GM04503 (cell line): ENCODE measurements at places on chromosomes 3 and 15.
A peak's percentile ranks its signal among the peaks of the same experiment; 100 is the strongest.

GRCh38 chr3:116734243-116734642 is 24.7 kb downstream of the TUSC7 start:
- DNase-seq = no peak

GRCh38 chr3:147945968-147946519 is 536.9 kb downstream of the ZIC1 start:
- peak; percentile 70 for DNase-seq

GRCh38 chr3:159804726-159805410 is 183.8 kb upstream of the IL12A start:
- no peak for DNase-seq

DNA sequence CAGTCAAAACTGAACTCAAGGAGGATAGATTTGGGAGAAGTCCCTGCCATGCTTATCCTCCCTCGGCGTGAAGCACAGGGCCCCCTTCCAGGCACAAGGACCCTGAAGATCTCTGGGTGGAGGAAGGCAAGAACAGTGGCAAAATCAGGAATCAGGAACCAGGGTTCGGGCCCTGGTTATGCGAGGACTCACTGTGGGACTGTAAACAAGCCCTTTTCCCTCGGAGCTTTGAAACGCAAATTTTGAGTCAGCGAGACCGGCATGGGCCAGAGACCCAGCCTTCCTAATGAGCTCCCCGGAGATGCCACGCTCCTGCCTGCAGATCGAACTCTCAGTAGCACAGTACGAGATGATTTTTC is 70.1 kb downstream of the SLC12A8 start:
- DNase-seq = no peak

DNA sequence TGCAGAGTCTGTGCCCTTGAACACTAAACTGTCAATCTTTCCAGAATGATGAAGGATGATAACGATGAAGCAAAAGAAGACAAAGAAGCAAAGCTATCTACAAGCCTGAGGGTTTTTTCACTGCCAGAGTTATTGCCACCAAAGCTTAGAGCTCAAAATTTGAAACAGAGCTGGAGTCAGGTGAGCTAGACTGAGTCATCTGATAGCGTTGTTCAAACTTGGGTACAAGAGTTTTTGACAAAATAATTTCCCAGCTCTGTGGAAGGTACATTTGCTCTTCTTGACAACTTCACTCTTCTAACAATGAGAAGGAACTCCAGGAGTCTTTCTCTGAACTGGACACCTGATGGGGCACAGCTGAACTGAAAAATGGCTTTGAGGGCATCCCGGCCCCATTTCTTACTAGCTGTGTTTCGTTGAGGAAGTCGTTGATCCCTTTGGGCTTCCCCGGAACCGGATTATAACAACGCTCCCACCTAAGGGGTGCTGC is 715 bp downstream of the MCCC1 start:
- DNase-seq = no peak

DNA sequence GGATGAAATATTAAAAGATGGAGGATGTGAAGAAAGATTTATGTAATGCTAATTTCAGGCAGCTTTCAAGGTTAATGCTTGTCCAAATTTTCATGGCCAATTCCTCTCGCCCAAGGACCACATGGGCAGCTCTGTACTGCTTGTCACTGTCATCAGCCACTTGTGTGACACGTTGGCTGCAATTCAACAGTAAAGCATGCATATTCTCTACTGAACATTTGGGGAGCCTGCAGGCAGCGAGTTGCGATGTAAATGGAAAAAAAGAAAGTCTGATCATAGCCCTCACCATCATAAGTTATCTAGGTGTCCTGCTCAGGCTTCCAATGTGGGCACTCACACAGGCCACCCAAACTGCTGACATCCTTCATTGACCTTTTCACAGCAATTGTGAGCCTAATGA is 1026.8 kb upstream of the NR2F2 start:
- no peak for DNase-seq

DNA sequence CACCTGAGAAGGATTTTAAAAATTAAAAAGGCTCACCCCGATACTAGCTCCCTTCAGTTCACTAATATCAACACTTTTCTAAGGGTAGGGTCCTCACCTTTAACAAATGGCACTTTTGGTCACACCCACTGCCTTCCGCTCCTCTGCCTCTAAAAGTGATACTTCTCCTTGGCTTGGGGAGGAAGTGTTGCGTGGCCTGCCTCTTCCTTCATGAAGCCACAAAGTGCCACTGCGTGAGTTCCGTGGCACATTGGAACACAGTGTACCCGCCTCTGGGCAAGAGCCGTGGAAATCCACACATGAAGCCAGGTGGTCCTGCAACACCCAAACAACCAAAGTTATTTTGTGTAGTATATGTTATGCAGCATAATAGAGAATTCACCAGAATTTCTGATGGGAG is 3.9 kb downstream of the B4GALT4 start:
- no peak for DNase-seq

- no peak for DNase-seq
Observed at GRCh38 chr15:89165677-89166076, 55.7 kb downstream of the RLBP1 start.

DNA sequence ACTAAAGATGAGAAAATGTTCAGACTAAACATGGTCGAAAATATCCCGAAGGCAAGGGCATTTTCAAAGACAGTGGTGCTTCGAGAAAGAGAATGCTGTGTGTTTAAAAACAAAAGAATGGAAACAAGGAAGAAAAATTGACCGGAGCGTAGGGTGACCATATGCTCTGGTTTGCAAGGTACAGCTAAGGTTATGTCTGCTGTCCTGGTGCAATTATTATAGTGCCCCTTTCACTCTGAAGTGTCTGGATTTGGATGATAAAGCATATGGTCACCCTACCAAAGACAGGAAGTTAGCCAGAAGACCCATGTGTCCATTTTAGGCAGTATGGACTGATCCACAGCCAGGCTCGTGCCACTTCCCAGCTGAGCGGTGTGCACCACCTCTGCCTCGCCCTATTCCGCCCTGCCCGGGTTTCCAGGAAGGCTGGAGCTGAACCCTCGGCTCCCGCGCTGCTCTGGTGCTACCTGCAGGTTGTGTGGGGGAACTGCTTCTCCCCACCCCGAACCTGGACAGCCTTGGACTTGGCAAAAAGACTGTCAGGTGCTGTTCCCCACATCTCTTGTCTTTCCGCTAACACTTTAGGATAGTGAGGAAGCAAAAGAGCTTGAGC is 25.2 kb downstream of the GOLGA6D start:
- DNase-seq = no peak

DNA sequence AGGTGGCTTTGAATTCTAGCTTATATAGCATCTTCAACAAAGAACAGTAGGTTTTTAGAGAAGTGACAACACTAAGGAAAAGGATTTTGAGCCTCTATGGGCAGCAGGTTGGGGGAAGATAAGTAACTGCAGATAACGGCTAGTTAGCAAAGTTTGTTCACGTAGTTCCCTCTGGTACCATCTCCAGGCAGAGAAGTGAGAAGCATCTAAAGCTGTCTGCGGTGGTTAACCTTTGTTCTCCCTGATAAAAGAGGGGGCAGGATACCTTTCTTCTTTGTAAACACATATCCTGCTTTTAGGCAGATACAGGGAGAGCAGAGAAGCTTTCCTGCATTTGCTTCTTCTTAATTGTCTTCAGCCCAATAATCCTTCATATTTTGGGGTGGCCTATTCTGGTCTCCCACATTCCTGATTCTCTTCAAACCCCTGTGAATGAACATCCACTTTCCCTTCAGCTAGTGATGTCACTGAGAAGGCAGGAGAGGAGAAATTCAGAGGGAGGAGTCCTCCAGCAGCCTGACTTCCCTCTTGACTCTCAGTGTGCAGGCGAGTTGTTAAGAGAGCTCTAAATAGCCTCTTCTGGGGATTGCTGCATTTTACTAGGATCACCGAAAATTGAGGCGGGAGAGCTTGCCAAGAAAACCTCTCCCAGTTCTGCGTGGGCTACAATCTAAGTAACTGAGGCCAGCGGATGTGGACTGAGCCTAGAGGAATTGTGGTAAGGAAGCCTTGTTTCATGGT is 393.7 kb upstream of the C2CD4B start:
- DNase-seq = no peak

DNA sequence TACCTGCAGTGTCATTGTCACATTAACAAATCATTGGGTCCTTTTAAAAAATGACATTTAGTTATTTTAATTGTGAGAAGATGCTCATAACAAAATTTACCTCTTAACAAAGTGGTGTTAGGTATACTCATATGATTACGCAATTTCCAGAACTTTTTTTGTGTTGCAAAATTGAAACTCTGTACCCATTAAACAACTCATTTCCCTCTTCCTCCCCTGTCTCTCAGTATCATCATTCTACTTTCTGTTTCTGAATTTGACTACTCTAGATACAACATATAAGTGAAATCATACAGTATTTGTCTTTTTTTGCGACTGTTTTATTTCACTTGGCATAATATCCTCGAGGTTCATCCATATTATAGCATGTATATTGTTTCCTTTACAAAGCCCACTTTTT is 58.7 kb upstream of the CHST2 start:
- DNase-seq = no peak

DNA sequence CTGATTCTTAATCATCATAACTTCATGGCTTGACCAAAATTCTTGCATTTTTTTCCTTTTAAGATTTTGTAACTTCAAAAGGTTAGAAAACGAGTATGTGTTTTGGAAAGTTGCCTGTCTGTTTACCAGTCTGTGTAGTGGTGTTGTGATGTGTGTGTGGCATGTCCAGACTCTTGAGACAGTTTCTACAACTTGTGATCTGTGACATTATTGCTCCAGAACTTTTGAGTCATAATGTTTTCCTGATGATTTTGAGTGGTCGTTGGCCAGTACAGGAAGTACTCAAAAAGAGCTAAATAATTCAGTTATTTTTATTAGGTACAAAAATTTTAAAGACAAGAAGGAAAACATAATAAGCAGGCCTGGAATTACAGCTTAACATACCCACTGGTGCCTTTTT is 229.0 kb upstream of the C2CD4B start:
- DNase-seq = no peak

GRCh38 chr15:87777054-87777561 is 479.4 kb downstream of the NTRK3 start:
- peak; percentile 45 for DNase-seq

DNA sequence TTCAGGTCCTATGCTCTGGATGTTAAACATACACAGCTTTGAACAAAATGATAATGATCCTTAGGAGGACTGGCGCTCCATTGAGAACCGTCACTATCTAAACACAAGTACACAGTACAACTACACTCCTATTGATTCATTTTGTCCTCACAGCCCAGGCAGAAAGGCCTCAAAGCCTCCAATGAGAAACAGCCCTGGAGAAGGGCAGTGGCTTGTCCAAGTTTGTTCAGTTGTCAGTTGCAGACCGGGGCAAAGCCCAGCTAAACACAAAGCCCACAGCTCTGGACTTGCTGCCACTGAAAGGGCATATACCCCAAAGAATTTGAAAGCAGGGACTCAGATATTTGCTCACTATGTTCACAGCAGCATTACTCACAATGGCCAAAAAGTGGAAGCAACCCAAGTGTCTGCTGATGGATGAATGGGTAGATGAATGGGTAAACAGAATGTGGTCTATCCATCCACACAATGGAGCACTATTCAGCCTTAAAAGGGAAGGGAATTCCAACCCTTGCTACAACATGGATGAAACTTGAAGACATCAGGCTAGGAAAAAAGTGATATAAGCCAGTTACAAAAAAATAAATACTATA is 34.7 kb downstream of the NUP210 start:
- DNase-seq = no peak

DNA sequence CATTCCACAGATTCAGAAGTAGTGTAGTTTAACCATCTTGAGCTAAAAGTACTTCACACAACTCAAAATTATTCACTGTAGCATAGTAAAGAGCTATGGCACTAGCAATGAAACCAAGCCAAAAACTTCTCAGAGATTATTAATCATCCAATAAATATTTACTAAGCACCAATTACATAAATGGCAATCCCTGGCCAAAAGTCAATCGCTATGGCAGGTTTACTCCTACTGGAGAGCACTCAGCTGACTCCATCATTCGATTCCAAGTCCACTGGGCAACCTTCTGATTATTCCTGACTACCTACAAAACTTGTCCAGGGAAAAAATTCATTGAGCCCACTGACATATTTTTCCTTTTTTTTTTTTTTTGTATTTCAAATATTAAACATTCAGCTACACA is 23.9 kb downstream of the ATP13A3 start:
- DNase-seq = no peak

DNA sequence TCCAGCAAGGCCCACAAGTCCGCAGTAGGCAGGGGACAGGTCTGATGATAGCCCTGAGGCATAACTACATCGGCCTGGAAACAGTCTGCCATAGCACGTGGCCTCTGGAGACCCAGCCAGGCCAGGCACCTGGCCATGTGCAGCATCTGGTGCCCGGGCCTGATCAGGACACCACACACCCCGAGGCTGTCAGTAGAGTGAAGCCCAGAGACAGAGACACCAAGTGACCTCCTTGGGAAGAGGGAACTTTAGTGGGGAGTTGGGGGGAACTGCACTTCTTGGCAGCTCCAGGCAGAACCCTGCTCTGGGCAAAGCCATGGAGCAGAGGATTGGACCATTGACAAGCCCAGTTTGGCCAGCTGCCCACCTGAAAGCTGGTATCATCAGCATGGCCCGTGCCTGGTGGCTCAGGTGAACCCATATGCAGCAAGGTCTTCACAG is 1.2 kb downstream of the SHISA5 start:
- no peak for DNase-seq

DNA sequence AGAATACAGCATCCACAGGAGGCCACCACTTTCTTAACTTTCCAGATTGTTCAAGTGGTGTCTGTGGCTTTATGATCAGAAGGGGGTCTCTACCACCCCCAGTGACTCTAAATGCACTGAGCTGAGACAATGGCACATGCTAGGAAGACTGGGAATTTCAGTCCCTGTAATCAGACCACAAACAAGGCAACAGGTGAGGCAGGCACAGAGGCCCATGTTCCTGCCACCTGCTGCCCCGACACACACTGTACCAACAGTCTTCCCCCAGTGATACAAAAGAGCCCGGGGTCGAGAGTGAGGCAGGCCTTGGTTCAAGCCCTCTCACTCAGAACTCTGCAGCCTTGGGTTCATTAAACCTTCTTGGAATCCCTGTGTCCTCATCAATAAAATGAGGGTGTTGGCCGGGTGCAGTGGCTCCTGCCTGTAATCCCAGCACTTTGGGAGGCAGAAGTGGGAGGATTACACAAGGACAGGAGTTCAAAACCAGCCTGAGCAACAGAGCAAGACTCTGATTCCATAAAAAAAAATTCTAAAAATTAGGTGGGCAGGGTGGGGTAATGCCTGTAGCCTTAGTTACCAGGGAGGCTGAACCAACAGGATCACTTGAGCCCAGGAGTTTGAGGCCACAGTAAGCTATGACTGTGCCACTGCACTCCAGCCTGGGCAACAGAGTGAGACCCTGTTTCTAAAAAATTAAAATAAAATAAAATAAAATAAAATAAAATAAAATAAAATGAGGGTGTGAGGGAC is 55.8 kb downstream of the ADCY5 start:
- DNase-seq = no peak
